ENCODE measurements at places on chromosomes 3 and 15.

DNA sequence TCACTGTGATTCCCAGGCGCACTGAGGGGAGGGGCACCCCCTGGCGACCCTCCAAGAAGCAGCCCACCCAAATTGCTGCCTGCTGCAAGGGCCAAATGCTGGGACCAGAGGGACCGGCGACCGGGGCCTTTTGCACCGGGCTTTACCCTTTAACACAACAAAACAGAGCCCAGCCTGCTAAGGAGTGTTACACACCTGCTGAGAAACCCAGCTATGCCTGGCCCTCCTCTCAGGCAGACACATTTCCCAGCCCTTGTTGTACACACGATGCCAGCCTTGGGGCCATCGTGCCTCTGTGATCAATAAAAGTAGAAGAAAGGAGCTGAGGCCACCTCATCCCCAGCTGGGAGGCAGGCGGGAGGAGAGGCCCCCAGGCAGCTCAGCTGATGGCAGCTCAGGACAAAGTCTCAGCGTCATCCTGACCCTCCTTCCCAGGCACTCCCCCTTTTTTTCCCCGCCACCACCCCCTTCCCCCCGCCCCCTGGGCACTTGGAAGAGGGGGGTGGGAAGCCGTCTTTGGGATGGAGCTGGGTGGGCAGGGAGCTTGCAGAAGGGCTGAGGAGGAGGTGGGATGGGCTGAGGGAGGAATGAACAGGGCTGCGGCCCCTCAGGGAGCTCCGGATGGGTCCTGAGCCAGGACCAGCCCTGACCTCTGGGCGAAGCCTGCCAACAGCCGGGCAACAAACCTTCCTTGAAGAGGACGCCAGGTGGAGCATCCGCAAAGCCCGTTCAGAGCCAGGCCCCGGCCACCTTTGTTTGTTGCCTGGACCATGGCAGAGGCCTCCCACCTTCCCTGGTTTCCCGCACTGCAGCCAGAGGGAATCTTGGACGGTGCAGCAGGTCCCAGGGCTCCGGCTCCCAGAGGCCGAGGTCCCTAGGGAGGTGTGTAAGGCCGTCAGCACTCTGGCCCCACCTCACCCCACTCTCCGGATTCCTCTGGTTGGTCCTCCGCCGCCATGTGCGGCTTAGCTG, 45.9 kb upstream of the SEC61A1 start:
- DNase-seq = no peak

DNA sequence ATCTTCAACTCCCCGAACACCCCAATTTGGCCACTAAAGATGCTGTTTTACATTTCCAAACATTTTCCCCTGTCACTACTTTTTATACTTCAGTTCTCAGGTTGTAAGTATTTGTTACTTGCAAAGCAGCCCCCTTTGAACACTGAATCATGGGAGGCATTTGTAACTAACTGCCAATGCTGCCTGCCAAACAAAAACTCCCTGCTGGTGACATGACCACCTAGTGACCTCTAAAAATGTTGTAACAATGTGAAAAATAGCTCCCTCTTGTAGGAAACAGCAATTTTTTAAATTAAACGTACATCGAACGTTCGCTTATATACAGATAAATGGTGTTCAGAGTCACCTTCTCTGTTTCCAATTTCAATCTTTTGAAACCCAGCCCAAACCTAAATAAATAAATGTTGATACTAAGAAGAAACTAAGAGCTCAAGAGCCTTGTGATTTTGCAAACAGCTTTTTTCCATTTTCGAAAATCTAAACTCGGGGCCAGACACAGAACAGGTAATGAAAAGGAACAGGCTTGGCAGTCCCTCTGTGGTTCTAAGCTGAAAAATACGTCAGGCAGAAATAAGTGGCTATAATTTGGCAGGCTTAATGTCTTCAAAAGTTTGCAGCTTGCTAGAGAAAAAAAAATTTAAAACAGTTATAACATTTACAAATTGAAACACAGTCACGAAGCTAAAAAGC, 268.6 kb upstream of the WNT5A start:
- no peak for DNase-seq

- peak; percentile 87 for DNase-seq
Observed at GRCh38 chr15:83066734-83067637, at the start of gene BTBD1. Gene BTBD1, minus strand, starts transcription at chr15:83067252. Its CDS starts 101 bp downstream, at chr15:83067151.

- DNase-seq = no peak
Observed at GRCh38 chr3:58555203-58555602, 18.2 kb upstream of the ACOX2 start.

- no peak for DNase-seq
Observed at GRCh38 chr3:112888381-112889085, 41.9 kb upstream of the CD200R1L start.

- DNase-seq = no peak
Observed at GRCh38 chr15:70508561-70509281, 254.6 kb downstream of the UACA start.
